ENCODE measurements at places on chromosomes 11 and 22.

DNA sequence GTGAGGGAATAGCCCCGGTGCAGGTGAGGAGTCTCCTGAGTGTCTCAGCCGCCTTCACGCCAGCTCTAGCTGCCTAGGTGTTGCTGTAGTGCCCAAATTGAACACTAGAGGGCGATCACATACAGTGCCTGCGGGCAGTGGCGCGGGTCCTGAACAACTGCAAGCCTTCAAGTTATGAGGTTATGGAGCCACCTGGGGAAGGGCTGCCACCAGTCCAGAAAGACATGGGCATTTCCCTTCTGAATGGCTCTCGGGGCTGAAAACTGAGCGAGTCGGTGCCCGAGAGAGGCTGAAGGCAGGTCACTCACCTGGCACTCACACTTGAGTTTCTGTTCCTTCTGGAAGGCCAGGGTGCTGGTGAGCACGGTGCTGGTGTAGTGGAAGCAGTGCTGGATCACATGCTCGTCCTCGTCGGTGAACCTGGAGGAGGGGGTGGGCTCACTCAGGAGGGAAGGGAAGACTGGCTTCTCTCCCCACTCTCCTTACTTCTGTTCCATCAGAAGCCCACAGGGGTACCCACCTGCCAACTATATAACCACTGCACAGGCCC lies 88.4 kb downstream of the PDE2A start:
- DNase-seq = peak; percentile 65

GRCh38 chr11:1916132-1916985 lies 3.1 kb upstream of the TNNT3 start:
- no peak for DNase-seq

DNA sequence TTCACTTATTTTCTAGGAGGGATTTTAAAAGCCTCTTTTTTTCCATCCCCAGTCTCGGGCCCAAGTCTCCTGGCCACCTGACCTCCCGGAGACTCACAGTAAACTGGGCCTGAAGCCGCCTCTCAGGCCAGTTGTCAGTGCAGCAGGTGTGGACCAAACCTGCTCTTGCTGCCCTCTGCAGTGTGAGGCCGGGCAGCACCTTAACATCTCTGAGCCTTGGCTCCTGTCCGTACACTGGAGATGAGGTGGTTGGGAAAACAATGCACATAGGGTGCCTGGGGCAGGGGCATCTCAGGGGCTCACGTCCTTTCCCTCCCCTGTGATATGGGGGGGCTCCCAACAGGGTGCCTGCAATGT lies 45.1 kb downstream of the PHF21B start:
- no peak for DNase-seq

GRCh38 chr22:20444325-20444724 lies 6.7 kb upstream of the SCARF2 start:
- DNase-seq = no peak

DNA sequence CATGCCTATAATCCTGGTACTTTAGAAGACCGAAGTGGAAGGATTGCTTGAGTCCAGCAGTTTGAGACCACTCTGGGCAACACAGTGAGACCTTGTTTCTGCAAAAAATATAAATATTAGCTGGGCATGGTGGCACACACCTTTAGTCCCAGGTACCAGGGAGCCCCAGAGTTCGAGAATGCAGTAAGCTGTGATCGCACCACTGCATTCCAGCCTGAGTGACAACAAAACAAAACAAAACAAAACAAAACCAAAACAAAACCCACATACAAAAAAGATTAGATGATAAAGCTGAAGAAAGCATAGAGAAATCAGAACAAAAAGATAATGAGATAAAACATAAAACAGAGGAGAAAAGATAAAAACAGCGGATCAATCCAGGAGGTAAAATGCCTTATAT lies 62.1 kb downstream of the TCF20 start:
- no peak for DNase-seq
